ENCODE measurements at places on chromosomes 3 and 15.
A peak's percentile ranks its signal among the peaks of the same experiment; 100 is the strongest.

- no peak for DNase-seq
These were observed 233.7 kb downstream of the SLCO3A1 start for GRCh38 chr15:92087211-92087610.

DNA sequence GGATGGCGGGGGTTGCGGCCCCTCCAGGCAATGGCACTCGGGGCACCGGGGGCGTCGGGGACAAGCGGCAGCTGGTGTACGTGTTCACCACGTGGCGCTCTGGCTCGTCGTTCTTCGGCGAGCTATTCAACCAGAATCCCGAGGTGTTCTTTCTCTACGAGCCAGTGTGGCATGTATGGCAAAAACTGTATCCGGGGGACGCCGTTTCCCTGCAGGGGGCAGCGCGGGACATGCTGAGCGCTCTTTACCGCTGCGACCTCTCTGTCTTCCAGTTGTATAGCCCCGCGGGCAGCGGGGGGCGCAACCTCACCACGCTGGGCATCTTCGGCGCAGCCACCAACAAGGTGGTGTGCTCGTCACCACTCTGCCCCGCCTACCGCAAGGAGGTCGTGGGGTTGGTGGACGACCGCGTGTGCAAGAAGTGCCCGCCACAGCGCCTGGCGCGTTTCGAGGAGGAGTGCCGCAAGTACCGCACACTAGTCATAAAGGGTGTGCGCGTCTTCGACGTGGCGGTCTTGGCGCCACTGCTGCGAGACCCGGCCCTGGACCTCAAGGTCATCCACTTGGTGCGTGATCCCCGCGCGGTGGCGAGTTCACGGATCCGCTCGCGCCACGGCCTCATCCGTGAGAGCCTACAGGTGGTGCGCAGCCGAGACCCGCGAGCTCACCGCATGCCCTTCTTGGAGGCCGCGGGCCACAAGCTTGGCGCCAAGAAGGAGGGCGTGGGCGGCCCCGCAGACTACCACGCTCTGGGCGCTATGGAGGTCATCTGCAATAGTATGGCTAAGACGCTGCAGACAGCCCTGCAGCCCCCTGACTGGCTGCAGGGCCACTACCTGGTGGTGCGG is 1.9 kb downstream of the CHST2 start:
- peak; percentile 28 for DNase-seq

DNA sequence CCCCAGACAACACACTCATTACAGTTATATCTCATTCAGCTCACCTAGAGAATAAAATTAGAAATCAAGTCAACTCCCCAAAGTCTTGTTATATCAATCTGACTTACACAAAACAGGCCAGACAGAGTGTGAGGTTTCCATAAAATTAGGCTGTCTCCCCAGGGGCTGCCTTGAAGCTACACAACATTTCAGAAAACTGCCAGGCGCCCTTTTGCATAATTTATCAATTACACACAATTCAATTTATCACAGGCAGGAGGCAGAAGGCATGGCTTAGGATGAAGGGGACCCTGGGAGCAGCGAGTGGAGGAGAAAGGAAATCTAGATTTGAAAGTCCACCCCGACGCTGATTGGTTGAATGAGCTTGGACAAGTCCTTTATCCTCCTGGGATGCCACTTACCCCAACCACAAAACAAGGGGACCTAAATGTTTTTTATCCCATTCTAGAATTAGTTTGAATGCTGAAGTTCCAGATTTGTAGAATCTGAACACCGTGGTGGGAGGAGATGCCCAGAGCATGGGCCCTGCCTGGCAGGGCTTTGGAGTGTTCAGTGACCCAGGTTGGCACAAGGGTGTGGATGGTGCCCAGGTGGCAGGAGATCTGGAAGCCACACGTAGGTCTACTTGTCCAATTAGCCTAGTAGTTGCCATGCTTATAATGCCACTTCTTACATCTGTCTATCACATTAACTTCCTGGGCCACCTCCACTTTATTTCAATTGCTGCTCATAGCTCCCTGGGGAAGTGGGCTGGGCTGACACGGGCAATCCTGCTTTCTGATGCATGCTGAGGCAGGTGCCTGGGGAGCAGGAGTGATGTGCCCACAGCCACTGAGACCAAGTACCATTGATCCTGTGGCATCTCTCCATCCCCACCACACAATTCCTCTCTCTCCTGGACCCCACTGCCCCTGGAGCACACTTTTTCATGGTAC is 119.8 kb upstream of the TLE3 start:
- DNase-seq = no peak

- peak; percentile 43 for DNase-seq
These were observed 13.2 kb downstream of the EPHB3 start for GRCh38 chr3:184574515-184575417.

GRCh38 chr15:90047956-90048575 is 46.9 kb downstream of the ZNF710 start:
- no peak for DNase-seq

DNA sequence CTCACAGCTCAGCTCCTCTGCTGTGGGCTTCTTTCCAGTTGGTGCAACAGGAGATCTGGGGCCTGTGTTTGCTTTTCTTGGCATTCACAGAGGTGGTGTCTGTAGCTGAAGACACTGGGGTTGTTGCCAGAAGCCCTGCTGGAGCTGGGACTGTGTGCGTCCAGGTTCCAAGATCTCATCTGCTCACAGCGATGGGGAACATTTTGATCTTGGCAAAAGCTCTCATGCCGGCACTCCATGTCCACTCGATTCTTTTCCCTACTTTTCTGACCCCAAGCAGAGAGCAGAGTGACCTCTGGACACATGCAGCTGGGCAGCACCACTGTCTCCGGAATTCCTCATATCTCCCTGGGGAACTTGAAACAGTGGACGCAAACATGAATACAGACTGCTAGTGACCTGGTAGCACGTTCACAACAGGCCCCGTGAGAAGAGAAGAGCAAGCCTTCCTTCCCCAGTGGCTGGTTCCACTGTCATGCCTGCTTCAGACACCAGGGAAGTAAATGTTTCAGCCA is 36.1 kb upstream of the MECOM start:
- no peak for DNase-seq

DNA sequence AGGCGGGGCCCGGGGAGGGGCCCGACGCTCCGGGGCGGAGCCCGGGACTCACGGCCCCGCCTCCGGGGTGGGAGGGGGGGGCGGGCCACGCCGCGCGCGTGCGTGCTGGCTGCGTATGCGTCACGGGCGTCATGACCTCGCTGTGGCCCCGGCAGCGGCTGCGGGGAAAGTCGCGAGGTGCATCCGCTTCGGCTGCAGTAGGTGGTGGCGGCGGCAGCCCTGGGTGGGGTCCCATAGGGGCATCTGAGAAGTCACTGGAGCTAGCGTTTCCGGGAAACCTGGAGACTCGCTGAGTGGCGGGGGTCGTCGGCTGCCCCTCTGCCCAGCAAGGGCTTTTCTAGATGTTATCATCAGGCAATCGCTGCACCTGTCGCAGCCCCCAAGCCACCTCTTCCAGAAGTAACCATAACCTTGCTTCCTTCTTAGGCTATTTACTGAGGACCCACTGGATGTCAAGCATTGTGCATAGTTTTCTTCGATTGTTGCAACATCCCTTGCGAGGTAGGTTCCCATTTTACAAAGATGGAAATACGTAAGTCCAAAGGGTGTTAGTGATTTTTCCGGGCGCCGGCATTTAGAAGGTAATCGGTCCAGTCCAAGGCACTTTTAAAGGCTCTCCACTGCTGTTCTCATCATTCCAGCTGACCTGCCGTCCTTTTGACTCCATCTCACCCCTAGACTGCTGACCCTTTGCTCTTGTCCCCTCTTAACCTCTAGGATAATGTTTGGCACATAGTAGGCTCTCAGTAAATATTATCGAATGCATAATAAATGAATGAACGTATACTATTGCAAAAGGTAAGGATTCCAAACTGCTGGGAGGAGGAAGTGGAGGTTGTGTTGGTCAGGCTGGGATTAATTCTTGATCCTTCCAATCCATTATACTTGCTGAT is at the start of gene GDPGP1:
Gene GDPGP1 (plus strand): TSS at position 114 of the 893 bp plus-strand sequence. CDS start 6,700 bp downstream, outside the sequence.
- no peak for DNase-seq

GRCh38 chr3:169147238-169148008 is 516.1 kb downstream of the MECOM start:
- peak; percentile 89 for DNase-seq

- DNase-seq = no peak
These were observed 145.4 kb downstream of the KLHL25 start for GRCh38 chr15:85649372-85649771.

GRCh38 chr3:110575702-110576101 is 495.9 kb upstream of the NECTIN3 start:
- peak; percentile 3 for DNase-seq

GRCh38 chr3:73068419-73068818 is 7.0 kb downstream of the EBLN2 start:
- no peak for DNase-seq

DNA sequence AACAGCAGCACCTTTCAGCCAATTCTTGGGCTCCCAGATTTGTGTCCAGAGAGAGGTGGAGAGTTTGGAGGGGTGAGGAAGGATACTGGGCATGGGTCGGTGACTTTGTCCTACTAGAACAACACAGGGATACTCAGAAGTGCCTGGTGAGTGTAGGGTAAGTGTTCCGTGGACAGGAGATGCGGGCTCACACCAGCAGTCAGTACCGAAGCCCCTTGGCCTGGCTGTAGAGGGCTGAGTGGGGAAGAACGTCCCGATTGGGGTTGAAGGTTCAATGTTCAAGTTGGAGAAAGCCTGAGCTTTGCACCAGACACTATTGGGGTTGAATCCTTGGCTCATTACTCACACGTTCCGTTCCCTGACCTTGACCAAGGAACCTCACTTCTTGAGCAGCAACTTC is 40.8 kb upstream of the SLC6A11 start:
- DNase-seq = no peak

DNA sequence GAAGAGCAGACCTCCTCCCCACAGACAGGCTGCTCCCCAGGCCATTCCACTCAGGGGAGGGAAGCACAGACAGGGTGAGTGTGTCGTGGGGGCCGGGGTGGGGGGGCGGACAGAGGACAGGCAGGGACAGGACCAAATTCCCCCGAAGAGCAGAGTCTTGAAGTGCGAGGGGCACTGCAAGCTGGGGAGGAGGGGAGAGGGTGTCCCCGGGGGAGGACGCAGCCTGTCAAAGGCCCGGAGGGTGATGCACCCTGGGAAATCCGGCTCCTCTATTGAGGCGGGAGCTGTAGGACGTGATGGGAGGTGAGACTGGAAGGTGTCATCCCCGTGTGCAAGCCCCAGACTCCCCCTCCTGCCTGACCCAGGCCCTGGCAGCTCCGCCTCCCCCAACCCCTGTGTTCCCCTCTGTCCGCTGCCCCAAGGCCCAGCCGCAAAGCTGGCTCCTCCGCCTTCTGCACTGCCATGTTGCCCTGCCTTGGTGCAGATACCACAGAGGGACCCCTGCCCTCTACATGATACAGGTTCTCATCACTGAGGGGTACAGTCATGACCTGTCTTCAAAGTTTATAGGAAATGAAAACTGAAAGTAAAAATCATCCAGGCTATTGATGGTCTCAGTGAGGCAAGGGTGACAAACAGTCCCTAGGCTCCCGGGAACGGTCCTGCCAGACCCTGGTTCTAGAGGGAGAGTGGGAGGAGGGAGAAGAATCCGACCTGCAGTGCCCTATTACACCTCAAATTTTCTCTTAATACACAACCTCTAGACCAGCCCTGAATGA is 76.3 kb upstream of the IQSEC1 start:
- no peak for DNase-seq

DNA sequence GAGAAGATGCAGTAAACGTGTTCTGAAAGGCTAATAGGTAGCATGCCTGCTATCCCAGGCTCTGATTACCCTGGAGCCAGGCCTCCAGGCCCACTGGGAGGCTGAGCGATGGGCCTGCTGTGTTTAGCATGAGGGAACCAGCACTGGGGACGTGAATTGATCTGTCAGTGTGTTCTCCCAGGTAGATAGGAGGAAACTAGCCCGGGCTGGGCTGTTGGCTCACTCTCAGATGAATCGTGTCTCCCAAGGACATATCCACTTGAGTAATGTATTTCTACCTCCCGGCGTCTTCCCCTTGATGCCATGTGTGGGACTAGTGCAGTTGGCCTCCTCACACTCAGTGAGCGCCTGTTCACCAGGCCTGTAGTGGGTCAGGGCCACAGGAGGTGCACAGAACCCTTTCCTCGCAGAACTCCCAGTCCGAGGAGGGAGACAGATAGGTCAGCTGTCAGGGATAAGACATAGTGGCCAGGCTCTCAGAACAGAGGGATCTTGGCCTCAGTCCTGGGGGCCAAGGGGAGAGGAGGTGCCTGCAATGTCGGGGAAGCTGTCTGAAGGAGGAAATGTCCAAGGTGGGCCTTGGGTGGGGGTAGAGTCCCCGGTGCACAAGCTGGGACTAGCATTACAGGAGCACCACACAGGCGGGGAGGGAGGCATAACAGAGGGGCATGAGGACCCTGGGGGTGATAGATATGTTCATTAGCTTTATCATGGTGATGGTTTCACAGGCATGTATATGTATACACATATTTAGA is 111.7 kb downstream of the DNAJB8 start:
- DNase-seq = no peak

GRCh38 chr15:64423970-64424369 is 36.3 kb downstream of the TRIP4 start:
- no peak for DNase-seq

DNA sequence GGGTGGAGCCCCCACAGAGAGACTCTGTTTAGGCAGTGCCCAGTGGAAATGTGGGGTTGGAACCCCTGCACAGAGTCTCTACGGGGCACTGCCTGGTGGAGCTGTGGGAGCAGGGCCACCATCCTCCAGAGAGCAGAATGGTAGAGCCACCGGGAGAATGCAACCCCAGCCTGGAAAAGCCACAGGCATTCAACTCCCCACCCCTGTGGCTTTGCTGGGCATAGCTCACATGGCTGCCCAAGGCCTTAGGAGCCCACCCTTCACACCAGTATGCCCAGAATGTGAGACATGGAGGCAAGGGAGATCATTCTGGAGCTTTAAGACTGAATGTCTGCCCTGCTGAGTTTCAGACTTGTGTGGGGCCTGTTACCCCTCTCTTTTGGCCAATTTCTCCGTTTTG is 19.0 kb upstream of the CHCHD6 start:
- no peak for DNase-seq

DNA sequence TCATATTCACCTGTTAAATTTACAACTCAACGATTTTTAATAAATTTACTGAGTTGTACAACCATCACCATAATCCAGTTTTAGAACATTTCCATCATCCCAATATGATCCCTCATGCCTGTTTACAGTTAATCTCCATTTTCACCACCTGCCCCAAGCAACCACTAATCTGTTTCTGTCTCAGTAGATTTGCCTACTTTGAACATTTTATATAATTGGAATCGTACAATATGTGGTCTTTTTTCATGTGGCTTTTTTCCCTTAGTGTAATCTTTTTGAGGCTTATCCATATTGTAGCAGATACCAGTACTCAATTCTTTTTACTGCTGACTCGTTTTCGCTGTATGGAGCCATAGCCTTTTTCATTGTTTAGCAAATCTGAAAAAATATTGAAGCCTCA is 123.3 kb upstream of the STT3B start:
- peak; percentile 30 for DNase-seq

DNA sequence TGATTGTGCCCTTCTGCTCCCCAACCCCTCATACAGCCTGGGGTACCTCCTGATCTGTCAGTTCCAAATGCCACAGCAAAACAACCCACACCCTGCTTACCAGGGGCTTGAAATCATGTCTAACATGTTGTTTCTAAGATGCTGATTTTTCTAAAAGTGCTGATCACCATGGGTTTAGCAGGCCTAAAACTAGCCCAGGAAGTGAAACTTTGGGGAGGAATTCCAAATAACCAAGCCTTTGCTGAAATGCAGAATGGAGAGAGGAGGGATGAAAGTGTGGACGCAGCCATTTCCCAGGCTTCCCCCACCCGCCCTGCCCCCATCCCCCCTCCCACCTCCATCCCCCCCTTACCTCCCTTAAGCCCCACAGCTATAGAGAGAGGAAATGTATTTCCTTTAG is 2.0 kb upstream of the HRH1 start:
- DNase-seq = no peak
